ENCODE measurements at places on chromosomes 2 and 18.

DNA sequence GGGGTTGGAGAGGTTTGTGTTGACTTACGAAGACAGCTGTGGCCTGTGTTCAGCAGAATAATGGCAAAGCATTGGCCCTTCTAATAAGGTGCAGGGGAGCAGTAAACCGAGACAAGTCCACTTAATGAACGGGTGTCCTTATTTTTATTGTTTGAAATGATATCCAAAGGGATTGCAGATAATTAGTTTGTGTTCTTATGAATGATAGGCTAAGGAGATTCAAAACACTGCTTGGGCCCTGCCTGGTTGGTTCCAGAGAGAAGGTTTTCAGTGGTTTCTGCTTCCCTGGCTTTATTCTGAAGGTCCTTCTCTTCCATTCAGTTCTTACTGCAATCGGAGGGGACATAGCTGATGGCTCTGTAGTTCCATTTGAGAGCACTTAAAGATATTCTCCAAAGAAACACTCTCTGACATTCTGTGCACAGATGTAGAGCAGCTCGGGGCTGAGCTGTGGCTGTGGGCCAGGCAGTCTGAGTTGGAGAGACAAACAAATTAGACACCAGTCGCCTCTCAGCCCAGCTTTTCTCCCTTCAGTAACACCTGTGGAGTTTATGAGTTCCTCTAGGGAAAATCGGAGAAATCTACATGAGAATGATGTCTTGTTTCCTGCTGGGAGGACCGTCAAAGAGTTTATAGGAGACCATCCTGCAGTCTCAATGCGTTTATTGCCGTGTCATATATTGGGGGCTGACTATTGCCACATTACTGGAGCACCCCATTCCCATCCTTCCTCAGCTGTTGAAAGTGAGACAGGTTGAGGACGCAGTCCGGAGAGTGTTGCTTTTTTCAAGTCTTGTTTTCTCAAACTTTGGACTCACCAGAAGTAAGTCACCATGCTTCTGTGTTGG, 6.5 kb downstream of the GREB1 start:
- DNase-seq: no peak

DNA sequence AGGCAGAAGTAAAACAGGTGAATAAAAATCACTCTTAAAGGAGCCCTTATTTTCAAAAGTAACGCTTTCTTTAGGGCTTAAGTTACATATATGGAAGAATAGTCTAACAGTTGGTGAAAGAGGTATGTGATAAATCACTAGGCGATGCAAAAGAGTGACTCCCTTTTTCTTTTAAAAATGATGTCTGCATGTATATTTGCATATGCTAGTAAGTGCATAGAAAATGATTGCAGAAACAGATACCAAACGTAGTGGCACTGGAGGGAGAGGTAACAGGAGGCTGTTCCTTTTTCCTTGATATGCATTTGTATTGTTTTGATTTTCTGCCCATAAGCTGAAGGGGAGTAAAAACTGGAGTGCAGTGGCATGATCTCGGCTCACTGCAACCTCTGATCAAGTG, 158.3 kb downstream of the PRPF40A start:
- no peak for DNase-seq

- peak; percentile 80 for DNase-seq
Measured at GRCh38 chr2:240579771-240580614, 6.5 kb upstream of the CAPN10 start.

- no peak for DNase-seq
Measured at GRCh38 chr2:236158969-236159777, 9.0 kb downstream of the GBX2 start.

DNA sequence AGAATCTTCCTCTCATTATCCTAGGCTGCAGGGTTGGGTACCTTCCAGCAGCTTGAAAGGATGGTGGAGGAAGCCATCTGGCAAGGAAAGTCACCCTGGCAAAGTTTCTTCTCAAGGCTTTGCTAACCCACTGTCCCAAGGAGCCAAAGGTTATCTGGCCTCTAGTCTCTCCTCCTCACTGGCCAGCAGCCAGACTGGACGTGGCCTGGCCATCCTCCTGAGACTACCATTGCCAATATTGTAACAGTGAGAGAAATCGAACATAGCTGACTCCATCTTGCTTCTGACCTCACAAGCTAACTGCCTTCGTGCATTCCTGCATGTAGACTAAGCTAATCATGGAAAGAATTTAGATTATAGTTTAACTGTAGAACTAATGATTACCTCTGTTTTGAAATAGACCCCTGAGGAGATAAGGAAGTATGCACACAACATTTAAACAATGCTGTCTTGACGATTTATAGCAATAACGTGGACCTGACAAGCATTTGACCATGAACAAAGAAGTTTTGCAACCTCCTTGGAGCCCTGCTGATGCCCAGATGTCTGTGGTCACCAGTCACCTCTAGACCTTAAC, 7.8 kb upstream of the ANXA4 start:
- DNase-seq: no peak

GRCh38 chr2:7792031-7792651, 874.9 kb downstream of the RNF144A start:
- DNase-seq: no peak

DNA sequence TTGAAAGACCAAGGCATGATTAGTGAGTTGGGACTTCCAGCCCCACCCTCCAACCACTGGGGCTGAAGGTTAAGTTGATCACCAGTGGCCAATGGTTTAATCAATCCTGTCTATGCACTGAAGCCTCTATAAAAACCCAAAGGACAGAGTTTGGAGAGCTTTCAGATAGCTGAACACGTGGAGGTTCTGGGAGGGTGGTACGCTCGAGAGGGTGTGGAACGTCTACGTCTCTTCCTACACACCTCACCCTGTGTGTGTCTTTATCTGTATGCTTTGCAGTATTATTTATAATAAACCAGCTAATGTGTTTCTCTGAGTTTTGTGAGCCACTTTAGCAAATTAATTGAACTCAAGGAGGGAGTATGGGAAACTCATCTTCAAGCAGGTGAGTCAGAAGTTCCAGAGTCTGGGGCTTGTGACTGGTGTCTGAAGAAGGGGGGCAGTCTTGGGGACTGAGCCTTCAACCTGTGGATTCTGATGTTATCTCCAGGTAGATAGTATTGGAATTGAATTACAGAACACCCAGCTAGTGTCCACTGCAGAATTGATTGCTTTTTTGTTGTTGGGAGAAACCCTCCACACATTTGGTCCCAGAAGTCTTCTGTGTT, 20.3 kb downstream of the ACTR3 start:
- peak; percentile 63 for DNase-seq

- no peak for DNase-seq
Measured at GRCh38 chr18:48191494-48191893, 217.7 kb downstream of the ZBTB7C start.

- DNase-seq: no peak
Measured at GRCh38 chr18:48038636-48039035, 108.2 kb upstream of the SMAD2 start.

- DNase-seq: no peak
Measured at GRCh38 chr2:238274152-238274865, 14.1 kb downstream of the PER2 start.

GRCh38 chr2:70959851-70960832, 18.3 kb upstream of the ANKRD53 start:
- DNase-seq: no peak

DNA sequence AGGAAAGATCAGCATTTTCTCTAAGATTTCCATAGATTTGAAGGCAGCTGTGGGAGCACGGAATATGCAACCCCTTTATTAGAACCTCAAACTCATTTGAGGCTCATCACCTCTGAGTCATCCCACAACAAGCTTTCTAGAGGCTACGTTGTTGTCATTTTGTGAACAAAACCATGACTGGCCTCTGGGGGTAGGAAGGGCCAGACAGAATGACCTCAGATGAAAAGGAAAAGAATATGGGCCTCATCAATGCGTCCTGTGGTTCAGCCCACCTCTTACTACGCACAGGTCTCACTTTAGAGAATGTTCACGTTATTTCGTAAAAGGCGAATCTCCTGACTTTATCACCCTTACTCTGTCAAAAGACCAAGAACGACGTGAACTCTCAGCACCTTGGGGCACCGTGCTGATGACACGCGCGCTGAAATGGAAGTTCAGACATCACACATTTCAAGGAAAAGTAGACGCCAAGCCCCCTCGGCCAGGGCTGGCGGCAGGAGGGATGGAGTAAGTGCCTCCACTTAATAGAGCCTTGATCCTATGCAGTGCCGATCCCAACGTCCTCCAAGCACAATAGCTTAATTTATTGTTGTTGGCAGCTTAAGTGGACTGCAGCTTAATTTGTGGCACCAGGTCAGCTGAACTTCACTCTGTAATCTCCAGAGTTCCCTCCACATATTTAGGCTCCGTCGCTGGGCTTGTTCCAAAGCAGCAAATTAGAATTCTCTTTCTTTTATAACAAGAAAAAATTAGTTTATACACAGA, 208.3 kb downstream of the EIPR1 start:
- DNase-seq: no peak

- no peak for DNase-seq
Measured at GRCh38 chr2:139964721-139965440, 1184.7 kb upstream of the NXPH2 start.
